H7 (cell line): ENCODE measurements at places on chromosomes 12 and 14. TPM values are rescaled to one million over a fixed set of nuclear protein-coding genes. Genes with fewer than 3 reads are reported as not detected.

Gene WDR20
- total RNA-seq: 14.7 and 16.5 TPM in 2 replicates

- DNase-seq: no peak
Measured at GRCh38 chr14:22174412-22175277, 414.4 kb downstream of the DAD1 start.

Gene LDHB
- total RNA-seq: 1,138 and 1,231 TPM in 2 replicates

Gene IAPP
- not detected in 2 replicates for total RNA-seq

DNA sequence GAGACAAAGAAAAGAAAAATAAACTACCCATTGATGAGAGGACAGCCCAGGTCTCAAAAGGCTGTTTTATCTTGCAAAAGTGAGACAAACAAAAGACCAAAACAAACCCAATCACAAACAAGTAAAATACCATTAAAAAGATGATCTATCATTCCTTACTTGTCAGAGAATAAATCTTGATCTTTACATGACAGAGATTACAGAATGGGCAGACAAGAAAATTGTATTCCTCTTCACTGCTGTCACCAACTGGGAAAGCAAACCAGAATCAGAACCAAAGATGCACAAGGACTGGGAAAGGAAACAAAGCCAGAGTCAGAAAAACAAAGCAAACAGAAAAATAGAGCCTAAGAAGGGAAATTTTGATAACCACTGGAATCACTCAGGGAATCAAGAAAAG is 444.0 kb upstream of the PDE3A start:
- DNase-seq: no peak

- DNase-seq: no peak
Measured at GRCh38 chr14:44979273-44979672, 17.3 kb downstream of the TOGARAM1 start.

DNA sequence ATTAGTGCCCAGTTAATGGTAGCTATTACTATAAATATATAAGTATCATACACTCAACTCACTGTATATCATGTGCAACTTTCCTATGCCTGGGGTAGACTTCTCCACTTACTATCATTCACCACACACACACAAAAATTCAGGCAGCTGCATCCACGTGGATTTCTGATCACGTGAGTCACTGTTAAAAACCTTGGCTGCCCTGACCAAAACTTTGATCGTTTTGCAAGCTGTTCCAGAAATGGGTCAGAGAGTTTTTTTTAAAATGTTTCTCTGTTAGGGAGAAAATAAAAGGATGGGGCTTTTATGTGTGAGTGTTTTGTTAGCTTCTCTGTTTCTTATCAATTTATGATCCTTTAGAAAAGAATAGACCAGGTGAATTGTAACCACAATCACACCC is 198.2 kb upstream of the CNOT2 start:
- DNase-seq: no peak

Gene PRPH
- 2.5 and 5.1 TPM in 2 replicates for total RNA-seq

Gene AKAP5
- total RNA-seq: 0.62 and 1.1 TPM in 2 replicates

Gene NOS1
- 0.35 and 0.48 TPM in 2 replicates for total RNA-seq

GRCh38 chr14:32039401-32040030 is 37.6 kb upstream of the ARHGAP5 start:
- DNase-seq: no peak

GRCh38 chr12:6122201-6122600 is 2.3 kb downstream of the VWF start:
- no peak for DNase-seq

GRCh38 chr14:85172290-85172689 is 357.7 kb upstream of the FLRT2 start:
- DNase-seq: no peak

- no peak for DNase-seq
Measured at GRCh38 chr12:46296822-46297221, 28.0 kb upstream of the SLC38A1 start.

DNA sequence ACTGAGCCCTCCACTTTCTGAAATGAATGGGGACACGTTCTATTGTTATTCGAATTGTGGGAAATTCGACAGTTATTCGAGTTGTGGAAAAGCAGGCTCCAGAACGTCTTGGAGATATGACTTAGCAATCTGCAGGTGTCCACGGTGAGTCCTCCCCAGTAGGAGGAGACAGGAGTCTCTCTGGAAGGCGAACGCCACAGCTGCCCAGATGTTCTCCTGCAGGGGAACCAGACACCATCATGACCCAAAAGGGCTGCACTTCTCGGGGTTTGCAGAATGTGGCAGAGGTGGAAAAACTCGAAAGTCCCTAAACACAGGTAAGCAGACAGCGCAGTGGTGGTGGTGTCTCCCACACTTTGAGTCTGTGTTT is 363.6 kb upstream of the SFSWAP start:
- peak; percentile 53 for DNase-seq
